ENCODE measurements at places on chromosomes 5 and 9.

DNA sequence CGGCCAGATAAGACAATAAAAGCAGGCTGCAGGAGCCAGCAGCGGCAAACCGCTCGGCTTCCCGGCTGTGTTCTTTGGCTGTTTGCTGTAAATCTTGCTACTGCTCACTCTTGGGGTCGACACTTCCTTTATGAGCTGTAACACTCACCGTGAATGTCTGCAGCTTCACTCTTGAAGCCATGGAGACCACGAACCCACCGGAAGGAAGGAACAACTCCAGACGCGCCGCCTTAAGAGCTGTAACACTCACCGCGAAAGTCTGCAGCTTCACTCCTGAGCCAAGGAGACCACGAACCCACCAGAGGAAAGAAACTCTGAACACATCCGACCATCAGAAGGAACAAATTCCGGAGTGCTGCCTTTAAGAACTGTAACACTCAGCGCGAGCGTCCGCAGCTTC, 451.7 kb downstream of the AGTPBP1 start:
- no peak for DNase-seq

DNA sequence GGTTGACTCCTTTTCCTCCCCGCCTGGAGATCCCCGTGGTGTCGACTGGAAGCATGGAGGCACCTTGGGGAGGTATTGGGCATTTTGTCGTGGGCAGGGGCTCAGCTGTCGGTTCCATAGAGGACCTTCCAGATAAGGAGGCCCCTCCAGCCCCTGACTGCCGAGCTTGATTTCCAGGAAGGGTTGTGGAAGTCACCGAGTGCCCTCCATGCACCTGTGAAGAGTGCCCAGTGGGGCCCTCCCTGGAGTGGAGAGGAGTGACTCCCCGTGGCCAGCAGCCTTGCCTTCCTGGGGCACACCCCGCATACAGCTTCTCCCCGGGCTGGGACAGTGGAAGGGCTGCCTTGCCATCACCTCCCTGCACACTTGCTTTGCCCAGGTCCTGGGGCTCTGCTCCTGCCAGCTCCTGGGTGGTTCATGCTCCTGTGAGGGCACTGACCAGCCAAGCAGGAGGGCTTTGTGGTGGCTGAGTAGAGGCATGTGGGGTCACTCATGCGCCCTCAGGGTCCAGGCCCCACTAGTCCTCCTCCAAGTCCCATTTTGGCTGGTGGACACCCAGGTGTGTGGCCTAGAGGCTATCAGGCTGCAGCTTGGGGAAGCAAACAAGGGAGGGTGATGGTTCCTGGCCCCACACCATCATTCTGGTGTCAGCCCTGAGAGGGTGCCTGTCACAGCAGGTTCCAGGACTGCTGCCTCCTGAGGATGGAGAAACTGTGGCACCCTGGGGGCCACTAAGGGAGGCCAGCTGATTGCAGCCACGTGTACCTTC, 133.0 kb downstream of the WNK2 start:
- DNase-seq, result no peak

- DNase-seq, result no peak
Observed at GRCh38 chr5:103436656-103437055, 125.9 kb downstream of the NUDT12 start.

DNA sequence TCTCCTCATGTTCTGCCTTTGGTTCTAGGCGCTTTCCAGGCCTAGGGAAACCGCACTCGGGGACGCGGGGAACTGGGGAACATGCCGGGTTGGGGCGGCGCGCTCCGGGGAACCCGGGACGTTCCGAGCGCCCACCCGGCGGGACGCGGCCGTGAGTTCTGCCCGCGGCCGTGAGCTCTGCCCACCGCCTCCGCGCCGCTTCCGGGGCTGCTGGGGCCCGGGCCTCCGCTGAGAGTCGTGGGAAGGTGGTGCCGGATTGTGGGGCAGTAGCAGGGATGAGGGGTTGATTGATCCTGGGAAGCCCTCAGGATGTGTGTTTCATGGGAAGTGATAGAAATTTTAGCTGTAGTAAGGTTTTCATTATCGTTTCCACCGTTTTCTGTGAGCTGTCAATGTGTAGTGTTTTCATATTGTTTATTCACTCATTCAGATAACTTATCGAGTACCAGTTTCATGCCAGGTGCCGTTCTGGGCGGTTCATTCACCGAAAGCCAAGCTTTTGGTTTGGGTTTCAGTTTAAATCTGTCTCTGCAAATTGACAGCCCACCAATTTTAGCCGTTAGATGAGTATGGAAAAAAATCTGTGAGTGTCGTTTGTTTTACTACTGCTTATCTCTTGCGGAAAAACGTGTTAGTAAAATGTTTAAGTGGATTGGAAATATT, 657 bp downstream of the MTRR start:
- peak; percentile 50 for DNase-seq

GRCh38 chr9:5651246-5651645, 22.3 kb downstream of the RIC1 start:
- no peak for DNase-seq

- DNase-seq, result no peak
Observed at GRCh38 chr5:146334074-146334533, 4.5 kb upstream of the POU4F3 start.

Data from activated CD4-positive, alpha-beta T cell treated with anti-CD3 and anti-CD28 coated beads, Interleukin-2, Interleukin-4, amounts not matched to agents 100 ng/mL and 50 ng/mL, durations not matched to agents 16 hours and 8 hours (primary cell).